ENCODE measurements at places on chromosomes 2 and 18.

- DNase-seq: no peak
These were observed 72.6 kb downstream of the MYO3B start for GRCh38 chr2:170250584-170250983.

DNA sequence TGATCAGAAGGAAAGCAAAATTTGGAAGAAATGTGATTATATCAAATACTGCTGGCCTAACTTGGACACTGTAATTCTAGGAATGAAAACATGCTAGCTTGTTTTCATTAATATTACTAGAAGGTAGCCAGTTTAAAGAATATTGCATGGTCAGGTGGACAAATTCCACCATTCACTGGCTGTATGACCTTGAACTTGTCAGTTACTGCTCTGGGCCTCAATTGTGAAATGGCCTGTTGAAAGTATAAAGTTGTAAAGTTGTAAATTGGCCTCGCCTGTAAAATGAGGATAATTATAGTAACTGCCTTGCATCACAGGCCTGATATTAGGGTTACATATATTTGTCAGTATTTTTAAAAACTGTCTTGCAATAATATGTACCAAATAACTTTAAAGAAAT, 398.4 kb upstream of the CHST9 start:
- no peak for DNase-seq

GRCh38 chr2:203804764-203805485, 62.6 kb upstream of the CTLA4 start:
- DNase-seq: no peak

DNA sequence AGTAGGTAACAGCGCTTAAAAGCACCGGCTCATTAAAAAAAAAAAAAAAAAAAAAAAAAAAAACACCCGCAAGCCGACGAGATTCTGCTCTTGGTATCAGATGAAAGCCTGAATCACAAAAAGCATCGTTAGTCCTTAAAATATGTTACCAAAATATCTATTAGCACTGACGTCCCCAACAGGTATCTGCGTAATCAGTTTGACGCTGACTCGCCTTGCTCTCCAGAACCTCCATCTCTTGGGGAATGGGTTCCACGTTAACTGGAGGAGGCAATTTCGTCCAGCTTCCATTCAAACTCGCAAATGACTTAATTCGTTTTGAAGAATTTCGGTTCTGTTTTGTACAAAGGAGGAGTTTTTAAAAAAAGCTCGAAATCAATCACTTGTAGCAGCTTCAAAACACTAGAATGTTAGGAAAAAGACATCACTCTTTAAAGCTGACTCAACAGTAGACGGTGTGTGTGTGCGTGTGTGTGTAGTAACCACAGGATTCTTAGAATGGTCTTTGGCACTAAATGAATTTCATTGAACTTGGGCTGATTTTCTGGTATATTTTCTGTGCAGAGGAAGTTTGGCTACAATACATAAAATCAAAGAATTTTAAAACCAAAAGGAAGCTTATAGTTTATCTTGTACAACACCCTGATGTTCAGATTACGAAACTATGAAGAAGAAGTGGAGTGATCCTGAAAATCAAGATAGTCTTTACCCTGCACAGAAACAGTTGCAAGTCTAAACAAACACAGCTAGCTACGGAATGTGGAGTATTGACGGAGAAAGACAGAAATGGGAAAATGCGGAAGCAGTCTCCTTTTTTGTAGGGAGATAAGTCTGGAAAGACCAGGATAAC, 1.1 kb upstream of the PGAP1 start:
- peak; percentile 28 for DNase-seq

GRCh38 chr2:144645083-144645778, 125.3 kb upstream of the ZEB2 start:
- no peak for DNase-seq

- no peak for DNase-seq
These were observed 4.1 kb downstream of the TACR1 start for GRCh38 chr2:75195076-75195691.

DNA sequence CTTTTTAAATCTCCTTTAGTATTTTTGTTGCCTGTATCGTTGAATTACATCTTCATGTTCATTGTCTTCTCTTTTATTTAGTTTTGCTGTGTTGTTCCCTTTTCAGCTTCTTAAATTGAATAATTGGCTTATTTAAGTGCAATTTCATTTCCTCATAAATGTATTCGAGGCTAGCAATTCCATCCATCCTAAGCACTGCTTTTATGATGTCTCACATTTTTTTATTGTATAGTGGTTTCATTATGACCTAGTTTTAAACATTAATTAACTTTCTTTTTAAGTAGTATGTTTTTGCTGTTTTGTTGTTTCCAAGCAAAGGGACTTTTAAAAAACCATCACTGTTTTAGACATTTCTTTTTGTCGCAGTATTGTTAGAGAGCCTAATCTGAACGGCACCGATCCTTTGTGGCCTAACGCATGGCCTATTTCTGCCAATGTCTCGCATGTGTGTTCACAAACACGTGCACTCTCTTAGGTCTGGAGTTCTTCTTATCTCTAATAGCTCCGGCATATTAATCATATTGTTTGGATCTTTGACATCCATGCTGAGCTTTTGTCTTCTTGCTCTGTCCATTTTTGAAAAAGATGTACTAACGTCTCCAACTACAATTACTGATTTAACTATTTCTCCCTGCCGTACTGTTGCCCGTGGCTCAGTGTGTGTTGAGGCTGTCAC, 59.6 kb upstream of the ZNF516 start:
- no peak for DNase-seq

GRCh38 chr2:231512222-231512621, 18.0 kb downstream of the NMUR1 start:
- DNase-seq: no peak

- no peak for DNase-seq
These were observed 1009.9 kb upstream of the NXPH2 start for GRCh38 chr2:139790136-139790535.

- no peak for DNase-seq
These were observed 17.6 kb upstream of the GRP start for GRCh38 chr18:59202258-59202820.

GRCh38 chr2:83331810-83332209, 1127.3 kb downstream of the SUCLG1 start:
- DNase-seq: no peak

DNA sequence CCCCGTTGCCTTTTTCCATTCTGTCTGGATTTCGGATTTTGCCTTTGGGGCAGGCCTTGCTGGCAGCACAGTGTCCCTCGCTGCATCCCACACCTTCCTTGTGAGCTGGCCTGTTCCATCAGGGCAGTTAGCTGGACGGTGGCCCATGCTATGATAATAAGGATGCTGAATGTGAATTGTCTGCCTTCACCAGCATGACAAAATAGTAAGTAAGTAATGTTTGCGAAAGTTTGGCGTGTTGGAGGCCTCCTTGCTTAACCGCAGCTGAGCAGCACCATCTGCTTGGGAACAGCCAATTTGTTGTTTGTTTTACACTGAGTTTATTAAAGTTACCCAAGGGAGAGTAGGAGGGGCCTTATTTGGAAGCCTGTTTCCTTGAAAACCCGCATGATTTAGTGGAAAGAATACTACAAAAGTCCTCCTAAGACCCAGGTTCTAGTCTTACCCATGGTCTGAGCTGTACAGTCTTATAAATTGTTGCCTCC, 469.7 kb upstream of the FANCL start:
- no peak for DNase-seq

DNA sequence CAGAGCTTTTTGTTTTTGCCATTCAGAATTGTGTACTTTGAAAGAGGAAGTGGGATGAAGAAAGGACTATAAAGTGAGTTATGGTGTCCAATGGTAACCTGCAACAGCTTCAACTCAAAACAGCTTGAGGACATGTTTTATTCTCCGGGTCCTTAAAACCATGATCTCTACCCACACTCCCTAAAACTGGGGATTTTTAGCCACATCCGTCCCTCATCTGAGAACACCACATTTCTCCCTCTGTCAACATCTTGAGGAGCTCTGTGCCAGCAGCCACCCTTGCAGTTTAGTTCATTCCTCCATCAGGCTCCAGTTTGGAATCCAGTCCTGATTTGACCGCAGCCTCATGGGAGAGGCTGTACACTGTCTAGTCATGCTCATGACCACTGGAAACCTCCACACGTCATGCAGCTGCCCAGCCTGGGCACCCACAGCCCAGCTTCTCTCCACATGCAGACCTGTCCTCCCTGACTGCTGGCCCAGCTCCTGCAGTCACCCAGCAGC, 62.6 kb downstream of the C18orf63 start:
- no peak for DNase-seq

GRCh38 chr2:129062146-129062912, 743.7 kb upstream of the HS6ST1 start:
- DNase-seq: no peak

- DNase-seq: no peak
These were observed 47.2 kb downstream of the PRKRA start for GRCh38 chr2:178403671-178404306.

DNA sequence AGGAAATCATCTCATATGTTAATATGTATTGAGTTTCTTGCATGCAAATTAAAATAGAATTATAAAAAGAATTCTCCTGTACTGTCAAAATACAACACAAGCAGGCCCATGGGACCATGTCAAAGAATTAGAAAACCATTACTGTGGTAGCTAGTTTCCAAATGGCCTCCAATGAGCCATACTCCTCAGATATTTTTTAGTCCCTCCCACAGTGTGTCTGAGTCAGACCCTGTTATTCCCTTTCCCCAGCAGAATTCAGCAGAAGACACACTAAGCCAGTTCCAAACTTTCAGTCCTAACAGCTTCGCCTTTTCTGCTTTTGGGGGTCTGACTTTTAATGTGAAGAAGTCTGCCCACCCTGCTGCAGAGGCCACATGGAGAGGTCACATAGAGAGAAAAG, 86.7 kb downstream of the FIGN start:
- DNase-seq: no peak

DNA sequence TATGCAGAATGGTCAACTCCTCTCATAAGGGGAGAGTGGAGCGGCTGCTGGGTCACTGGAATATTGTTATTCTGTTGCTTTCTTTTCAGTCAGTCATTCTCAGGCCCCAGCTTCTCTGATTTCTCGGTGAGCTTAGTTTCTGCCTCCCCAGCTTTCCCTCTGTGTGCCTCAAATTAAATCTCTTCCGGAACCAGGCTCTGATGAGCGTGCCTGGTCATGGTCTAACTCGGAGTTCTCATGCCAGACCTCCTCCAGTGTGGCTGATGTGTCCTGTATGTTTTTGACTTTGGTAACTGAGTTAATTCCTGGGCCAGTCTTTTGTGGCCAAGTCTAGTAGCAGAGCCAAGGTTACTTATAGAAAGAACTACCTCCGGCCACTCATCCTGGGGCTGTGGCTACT, 4.9 kb upstream of the STK11IP start:
- DNase-seq: no peak

All from AG09319 (cell line).